ENCODE measurements at places on chromosomes 1 and 21. TPM values are rescaled to one million over a fixed set of nuclear protein-coding genes. Genes with fewer than 3 reads are reported as not detected.
A peak's percentile ranks its signal among the peaks of the same experiment; 100 is the strongest.

- H3K36me3 ChIP-seq: no peaks in the 10 kb centered on the region
- no peaks in the 10 kb centered on the region for H3K4me1 ChIP-seq
- no peak for DNase-seq
- H3K27me3 ChIP-seq: peaks cover under 1% of the 10 kb centered on the region
These were observed 17.9 kb upstream of the L1TD1 start for GRCh38 chr1:62176597-62177312.

Gene NTNG1
- total RNA-seq: not detected

Gene SH2D5
- total RNA-seq: 0.23 TPM

- H3K4me1 ChIP-seq: peaks cover 13% of the 10 kb centered on the region
- H3K27me3 ChIP-seq: peaks cover 16% of the 10 kb centered on the region
- peak within 1 kb of the TSS; percentile 90 for H3K4me3 ChIP-seq
- peak within 1 kb of the TSS; percentile 86 for H3K27ac ChIP-seq
- peak; percentile 99 for DNase-seq
These were observed at the start of gene TMEM9 for GRCh38 chr1:201154389-201155165. Gene TMEM9 (minus strand): TSS chr1:201154474. CDS start chr1:201153923, 551 bp downstream.

- H3K36me3 ChIP-seq: no peaks in the 10 kb centered on the region
- H3K4me1 ChIP-seq: no peaks in the 10 kb centered on the region
- no peak for DNase-seq
- H3K4me3 ChIP-seq: no peak overlapping the region
- no peak overlapping the region for H3K27ac ChIP-seq
These were observed 5.7 kb downstream of the LMX1A start for GRCh38 chr1:165350840-165351239.

Gene KCNJ10
- not detected for total RNA-seq

- H3K36me3 ChIP-seq: no peaks in the 10 kb centered on the region
- H3K4me3 ChIP-seq: no peak overlapping the region
- no peaks in the 10 kb centered on the region for H3K4me1 ChIP-seq
- DNase-seq: no peak
These were observed 671.9 kb upstream of the USP24 start for GRCh38 chr1:55886856-55887712.

- no peak overlapping the region for H3K27ac ChIP-seq
- peaks cover 17% of the 10 kb centered on the region for H3K36me3 ChIP-seq
- no peaks in the 10 kb centered on the region for H3K27me3 ChIP-seq
- DNase-seq: no peak
- peaks cover 30% of the 10 kb centered on the region for H3K4me1 ChIP-seq
These were observed 4.4 kb upstream of the GBP4 start for GRCh38 chr1:89203166-89203565.

Gene KRTAP11-1
- not detected for total RNA-seq

DNA sequence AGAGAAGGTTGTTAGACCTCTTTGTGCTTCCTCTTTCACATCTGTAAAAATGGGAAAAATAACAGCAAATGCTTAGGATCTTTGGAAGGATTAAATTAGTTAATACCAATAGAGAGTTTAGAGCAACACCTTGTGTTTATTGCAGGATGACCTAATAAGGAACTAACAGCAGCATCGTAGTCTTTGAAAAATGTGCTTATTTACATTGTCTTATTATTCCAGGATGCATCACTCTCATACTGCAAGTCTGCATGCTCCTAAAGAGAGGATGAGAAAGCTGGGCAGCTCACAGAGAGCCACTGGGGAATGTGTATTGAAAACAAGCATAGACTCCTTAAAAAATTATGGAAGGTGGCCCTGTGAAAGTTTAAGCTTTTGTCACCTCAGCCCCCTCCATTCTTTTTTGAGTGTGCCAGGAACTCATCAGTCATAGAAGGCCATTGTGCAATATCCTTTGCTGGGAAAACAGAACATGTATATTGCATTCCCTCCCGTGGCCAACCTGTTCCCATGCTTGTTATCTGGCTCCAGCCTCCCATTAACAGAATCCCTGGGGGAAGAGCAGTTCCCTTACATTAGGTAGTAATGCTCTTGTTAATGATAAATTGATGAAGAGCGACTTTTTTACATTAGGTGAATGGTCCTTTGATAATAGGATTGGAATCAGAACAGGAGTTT, 180.7 kb downstream of the ZNF326 start:
- peaks cover 2% of the 10 kb centered on the region for H3K27me3 ChIP-seq
- H3K4me3 ChIP-seq: no peak overlapping the region
- no peaks in the 10 kb centered on the region for H3K36me3 ChIP-seq
- no peaks in the 10 kb centered on the region for H3K4me1 ChIP-seq
- H3K27ac ChIP-seq: no peak overlapping the region
- DNase-seq: no peak

- H3K27ac ChIP-seq: no peak overlapping the region
- H3K36me3 ChIP-seq: peaks cover 77% of the 10 kb centered on the region
- no peak overlapping the region for H3K4me3 ChIP-seq
- no peaks in the 10 kb centered on the region for H3K4me1 ChIP-seq
- H3K27me3 ChIP-seq: no peaks in the 10 kb centered on the region
These were observed 22.5 kb downstream of the TYW3 start for GRCh38 chr1:74755475-74755874.

DNA sequence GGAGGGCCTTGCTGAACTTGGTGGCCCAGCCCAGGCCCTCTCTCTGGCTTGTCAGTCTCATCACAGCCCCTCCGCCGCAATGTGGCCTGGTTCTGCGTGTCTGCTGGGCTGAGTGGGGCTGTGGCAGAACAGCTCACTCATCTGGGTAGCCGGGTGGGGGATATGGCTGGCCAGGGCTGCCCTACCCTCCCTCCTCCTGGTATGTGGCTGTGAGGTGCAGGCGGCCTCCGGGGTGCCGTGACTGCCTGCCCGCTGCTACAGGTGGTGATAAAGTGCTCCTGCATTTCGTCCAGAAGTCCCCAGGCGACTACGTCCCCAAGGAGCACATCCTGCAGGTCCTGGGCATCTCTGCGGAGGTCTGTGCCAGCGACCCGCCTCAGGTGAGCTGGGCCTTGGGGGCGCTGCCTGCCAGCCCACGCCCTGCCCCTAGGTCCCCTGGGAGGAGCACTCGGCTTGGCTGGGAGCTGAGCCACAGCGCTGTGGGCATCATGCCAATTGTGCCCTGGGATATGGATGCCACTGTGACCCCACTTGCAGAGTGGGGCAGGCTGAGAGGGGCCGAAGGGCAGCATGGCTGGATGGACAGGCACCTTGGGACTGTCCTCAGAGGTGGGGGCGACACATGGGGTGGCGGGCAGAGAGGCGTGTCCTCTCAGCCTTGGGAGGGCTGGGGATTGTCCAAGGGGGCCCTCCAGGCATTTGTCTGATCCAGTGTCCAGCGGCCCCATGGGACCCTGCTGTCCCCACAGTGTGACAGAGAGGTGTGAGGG, 2.3 kb downstream of the PRXL2B start:
- no peak overlapping the region for H3K27ac ChIP-seq
- no peaks in the 10 kb centered on the region for H3K27me3 ChIP-seq
- H3K36me3 ChIP-seq: peaks cover 12% of the 10 kb centered on the region
- H3K4me1 ChIP-seq: peaks cover 18% of the 10 kb centered on the region

DNA sequence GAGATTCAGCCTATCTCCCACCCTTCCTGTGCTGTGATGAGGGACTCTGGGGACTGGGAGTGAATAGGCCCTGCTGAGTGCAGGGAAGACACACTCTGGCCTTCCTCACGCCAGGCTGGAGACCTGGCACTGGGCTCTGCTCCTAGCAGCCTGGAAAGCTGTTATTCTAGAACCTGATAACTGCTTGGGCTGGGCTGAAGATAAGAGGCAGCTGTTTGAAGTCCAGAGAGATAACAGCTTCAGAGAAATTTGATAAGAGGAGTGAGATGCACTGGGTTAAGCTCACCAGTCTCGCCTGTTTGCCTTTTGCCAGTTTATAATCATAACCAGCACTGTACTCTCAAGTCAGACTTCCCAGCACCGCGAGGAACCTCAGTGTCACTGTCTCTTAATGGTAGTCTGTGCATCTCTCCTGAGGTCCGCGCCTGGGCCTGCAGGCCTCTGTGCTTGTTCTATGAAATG, 46.6 kb upstream of the GPR37L1 start:
- no peaks in the 10 kb centered on the region for H3K36me3 ChIP-seq
- no peaks in the 10 kb centered on the region for H3K27me3 ChIP-seq
- H3K4me3 ChIP-seq: no peak overlapping the region
- H3K27ac ChIP-seq: no peak overlapping the region

DNA sequence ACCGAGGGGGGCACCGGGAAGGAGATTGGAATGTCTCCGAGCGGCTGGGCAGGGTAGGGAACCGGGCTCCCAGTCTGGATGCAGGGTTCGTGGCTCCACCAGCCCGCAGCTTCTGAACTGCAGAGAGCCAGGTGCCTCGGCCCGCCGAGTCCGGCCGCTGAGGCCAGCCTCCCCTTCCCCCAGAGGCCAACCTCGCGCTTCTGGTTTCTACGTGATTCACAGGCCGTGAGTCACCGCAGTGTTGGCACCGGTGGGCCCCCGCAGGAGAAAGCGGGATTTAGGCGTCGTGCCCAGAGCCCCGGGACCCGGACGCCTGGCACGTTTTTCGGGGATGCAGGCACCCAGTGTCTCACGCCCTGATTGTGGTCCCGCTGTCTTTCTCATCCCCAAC, 458 bp downstream of the CRABP2 start:
- no peak overlapping the region for H3K27ac ChIP-seq
- H3K27me3 ChIP-seq: peaks cover 42% of the 10 kb centered on the region
- H3K4me1 ChIP-seq: peaks cover 20% of the 10 kb centered on the region
- no peak for DNase-seq

DNA sequence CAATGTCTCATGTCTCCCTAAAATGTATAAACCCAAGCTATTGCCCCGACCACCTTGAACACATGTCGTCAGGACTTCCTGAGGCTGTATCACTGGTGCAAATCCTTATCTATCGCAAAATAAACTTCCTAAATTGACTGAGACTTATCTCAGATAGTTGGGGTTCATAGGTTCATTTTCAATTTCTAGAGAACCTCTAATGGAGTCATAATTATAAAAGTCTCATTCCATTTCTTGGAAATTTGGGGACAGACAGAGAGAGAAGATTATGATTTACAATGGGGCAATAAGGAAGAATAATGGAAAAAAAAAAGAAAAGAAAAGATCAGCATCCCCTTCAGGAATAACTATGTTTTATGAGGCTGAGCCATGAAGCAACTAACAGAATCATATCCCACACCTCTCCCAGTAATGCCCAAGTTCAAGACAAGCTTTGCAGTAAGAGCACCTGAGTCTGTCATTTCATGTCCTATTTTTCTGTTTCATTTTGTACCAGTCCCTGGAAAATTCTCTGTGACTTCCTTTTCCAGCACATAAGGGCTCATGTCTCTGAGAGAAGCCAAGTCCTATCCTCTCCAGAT, 70.0 kb upstream of the ETS2 start:
- no peaks in the 10 kb centered on the region for H3K36me3 ChIP-seq
- no peak overlapping the region for H3K4me3 ChIP-seq
- peaks cover 27% of the 10 kb centered on the region for H3K27me3 ChIP-seq
- H3K4me1 ChIP-seq: peaks cover 12% of the 10 kb centered on the region
- no peak for DNase-seq

DNA sequence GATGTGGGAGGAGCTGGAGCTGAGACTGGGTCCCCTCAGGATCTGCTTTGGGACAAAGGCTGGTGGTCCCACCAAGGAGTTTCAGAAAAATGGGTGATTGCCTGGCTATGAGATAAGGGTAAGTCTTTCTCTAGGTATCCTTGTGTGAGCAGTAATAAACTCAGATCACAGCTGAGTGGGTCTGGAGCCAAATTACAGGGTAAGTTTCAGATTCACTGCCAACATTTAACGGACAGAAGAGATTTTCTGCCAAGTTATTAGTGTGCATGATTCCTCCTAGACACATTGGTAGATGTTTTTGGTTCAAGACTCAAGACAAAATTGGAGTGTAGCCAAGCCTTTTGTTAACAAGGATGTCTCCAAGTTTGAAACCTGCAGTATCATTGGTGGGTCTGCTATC, 7.5 kb downstream of the CD1B start:
- no peaks in the 10 kb centered on the region for H3K4me1 ChIP-seq
- H3K4me3 ChIP-seq: no peak overlapping the region
- no peak overlapping the region for H3K27ac ChIP-seq

DNA sequence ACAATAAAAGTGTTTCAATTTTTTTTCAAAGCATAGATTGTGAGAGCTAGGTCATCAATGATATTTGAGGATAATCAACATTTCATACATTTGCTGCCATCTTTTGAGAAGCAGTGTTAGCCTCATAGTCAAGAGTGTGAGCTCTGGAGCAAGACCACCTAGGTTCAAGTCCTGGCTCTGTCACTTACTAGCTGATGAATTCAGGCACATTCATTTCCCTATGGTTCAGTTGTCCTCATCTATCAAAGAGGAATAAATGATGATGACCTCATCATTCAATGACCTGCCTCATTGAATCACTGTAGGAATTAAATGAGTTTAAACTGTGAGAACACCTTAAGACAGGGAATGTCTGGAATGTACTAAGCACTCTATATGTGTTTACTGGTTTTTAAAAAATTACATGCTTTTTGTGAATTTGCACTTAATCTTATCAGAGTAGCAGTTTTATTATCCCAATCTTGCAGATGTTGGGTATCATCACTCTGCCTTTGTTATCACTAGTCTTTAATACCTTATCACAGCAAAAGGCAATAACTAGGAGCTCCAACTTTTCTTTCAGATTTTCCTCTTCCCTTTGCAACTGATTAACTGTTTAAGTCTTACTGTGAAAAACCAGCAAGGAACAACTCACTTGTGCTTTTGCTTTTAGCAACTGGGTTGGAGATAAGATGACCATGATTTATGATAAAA, 47.4 kb downstream of the SLC30A10 start:
- H3K27me3 ChIP-seq: no peaks in the 10 kb centered on the region
- no peaks in the 10 kb centered on the region for H3K4me1 ChIP-seq
- no peak for DNase-seq
- H3K27ac ChIP-seq: no peak overlapping the region

- no peaks in the 10 kb centered on the region for H3K36me3 ChIP-seq
- H3K4me1 ChIP-seq: peaks cover 5% of the 10 kb centered on the region
- H3K27ac ChIP-seq: no peak overlapping the region
- no peak for DNase-seq
These were observed 15.3 kb downstream of the MAGI3 start for GRCh38 chr1:113405573-113405972.

Gene MIS18A
- 31.3 TPM for total RNA-seq

DNA sequence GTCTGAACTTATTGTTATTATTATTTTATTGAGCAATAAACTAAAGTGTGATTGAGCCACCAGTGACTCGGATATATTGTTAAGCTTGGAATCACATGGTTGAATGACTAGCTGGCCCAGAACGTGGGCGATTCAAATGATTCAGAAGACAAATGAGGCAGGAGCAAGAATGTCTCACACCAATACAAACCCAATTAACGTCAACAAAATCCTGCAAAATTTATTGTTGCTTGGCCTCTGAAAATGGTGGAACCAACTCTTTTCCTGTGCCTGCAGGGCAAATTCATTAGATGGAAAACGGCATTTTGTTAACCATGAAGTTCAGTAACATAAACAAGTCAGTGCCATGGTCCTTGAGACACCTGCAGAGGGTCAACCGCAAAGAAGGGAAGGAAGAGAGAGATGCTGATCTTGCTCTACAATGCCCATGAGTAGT, 482.0 kb downstream of the SETD4 start:
- DNase-seq: no peak
- peaks cover 3% of the 10 kb centered on the region for H3K27me3 ChIP-seq
- no peak overlapping the region for H3K27ac ChIP-seq
- H3K4me1 ChIP-seq: peaks cover 12% of the 10 kb centered on the region
- H3K4me3 ChIP-seq: no peak overlapping the region
